ENCODE measurements at places on chromosomes 6 and 20.
A peak's percentile ranks its signal among the peaks of the same experiment; 100 is the strongest.

DNA sequence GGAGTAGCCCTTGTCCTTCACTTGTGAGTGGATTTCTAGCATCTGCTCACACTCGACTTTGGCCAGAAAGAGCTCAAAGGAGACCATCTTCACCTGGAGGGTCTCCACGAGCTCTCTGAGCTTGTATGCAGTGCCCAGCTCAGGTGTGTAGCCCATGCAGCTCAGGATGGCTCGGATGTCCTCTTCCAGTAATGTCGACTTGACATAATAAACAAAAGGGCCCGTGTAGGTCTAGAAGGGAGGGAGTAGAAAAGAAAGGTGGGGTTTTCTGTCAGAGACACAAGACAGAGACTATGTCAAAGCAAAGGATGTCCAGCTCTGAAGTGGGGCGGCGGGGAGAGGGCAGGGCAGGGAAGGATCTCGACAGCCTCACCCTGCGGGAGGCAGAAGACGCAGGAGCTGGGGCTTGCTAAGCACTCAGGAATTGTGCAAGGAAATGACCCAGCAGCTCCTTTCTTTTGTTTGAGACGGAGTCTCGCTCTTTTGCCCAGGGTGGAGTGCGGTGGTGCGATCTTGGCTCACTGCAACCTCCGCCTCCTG is 8.6 kb downstream of the SPATA2 start:
- no peak for DNase-seq

- no peak for DNase-seq
Observed at GRCh38 chr6:105078386-105078708, 101.5 kb downstream of the POPDC3 start.

DNA sequence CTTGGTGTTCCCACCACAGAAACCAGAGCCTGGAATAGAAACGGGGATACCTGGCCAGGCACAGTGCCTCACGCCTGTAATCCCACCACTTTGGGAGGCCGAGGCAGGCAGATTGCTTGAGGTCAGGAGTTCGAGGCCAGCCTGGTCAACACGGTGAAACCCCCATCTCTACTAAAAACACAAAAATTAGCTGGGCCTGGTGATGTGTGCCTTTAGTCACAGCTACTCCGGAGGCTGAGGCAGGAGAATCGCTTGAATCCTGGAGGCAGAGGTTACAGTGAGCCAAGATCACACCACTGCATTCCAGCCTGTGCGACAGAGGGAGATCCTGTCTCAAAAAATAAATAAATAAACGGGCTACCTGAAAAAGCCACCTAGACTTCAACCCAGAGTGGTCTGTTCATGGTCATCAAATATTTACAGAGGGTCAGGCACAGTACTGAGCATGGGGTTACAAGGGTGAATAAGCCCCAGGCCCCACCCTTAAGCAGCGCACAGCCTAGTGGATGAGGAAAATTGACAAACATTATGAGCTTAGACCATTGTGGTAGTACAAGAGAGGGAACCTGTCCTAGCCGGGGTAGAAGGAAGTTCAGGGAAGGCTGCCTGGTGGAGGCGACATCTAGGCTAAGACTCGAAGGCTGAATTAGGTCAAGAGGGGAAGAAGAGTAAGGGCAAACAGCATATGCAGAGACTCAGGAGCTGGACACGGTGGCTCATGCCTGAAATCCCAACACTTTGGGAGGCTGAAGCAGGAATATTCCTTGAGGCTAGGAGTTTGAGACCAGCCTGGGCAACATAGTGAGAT is 7.2 kb upstream of the PCIF1 start:
- no peak for DNase-seq

DNA sequence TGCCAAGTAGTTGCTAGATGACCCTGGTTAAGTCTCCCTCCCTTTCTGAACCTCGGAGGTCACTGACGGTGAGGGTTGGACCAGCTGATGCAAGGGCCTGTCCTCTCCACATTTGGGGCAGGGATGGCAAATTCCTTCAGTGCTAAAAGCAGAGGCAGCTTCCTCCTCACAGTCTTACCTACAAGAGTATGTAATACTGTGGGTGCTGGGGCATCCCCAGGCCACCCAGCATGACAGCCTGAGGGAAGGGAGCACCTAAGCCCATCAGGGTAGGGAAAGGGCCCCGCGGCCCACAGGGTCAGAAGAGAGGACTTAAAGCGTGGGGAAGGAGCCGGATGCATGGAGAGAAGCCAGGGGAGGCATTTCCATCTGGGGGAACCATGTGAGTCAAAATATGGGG is 38.0 kb downstream of the TGM3 start:
- no peak for DNase-seq

- no peak for DNase-seq
Observed at GRCh38 chr6:113288409-113288808, 568.7 kb upstream of the MARCKS start.

- DNase-seq = no peak
Observed at GRCh38 chr6:62721408-62721807, 435.4 kb upstream of the KHDRBS2 start.

DNA sequence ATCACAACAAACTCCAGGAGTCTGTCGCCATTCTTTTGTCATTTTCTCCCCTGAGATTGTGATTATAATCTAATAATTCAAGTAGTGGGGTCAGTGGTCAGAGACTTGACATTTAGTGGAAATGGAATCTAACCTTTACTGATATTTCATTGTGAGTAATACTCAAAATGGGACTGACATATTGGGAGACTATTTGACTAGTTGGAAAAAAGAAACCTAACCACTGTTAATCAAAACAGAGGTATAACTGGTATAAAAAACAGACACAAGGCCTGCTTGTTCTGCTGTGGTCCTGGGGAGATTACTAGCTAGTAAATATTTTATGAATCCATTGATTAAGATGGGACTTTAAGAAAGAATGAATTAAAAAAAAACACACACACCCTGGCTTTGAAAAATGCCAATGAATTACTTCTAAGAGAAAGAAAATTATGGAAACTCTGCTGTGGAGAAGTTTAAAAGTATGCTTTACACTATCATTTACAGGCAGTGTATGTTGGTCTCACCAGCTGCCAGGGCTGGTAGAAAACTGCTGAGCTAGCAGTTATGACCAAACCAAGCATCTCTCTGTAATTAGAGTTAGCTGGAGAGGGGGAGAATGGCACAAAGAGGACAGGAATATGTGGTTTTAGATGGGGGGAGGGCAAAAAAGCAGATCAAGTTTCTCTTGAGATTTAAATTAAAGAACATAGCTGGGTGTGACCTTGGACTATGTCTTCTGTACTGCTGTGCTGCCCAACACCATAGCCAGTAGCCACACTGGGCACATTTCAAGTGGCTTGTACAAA is 103.7 kb downstream of the FYN start:
- DNase-seq = no peak

DNA sequence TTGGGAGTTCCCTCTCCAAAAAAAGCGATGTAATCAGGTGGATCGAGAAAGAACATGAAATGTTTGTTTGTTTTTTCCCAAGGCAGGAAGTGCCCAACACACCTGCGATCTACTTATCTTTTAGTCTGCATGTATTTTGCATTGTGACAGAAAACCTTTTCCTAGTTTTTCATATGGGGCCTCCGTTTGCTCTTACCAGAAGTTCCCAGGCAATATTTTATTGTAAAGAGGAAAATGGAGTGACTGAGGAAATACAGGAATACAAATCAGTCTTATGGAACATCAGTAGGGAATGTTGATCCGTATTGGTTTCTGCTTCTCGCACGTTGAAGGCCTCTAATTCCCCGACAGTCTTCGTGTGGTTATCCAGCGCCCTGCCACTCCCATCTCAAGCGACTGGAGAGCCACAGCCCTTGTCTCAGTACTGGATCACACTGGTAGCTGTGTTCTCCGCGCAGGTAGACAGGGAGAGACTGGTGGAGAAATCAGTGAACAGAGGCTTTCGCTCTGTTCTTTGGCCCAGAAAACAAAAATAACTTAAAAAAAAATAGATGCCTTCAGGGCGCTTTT is 107.4 kb downstream of the TRIM27 start:
- no peak for DNase-seq

GRCh38 chr20:56002908-56003800 is 2.2 kb downstream of the CBLN4 start:
- no peak for DNase-seq

DNA sequence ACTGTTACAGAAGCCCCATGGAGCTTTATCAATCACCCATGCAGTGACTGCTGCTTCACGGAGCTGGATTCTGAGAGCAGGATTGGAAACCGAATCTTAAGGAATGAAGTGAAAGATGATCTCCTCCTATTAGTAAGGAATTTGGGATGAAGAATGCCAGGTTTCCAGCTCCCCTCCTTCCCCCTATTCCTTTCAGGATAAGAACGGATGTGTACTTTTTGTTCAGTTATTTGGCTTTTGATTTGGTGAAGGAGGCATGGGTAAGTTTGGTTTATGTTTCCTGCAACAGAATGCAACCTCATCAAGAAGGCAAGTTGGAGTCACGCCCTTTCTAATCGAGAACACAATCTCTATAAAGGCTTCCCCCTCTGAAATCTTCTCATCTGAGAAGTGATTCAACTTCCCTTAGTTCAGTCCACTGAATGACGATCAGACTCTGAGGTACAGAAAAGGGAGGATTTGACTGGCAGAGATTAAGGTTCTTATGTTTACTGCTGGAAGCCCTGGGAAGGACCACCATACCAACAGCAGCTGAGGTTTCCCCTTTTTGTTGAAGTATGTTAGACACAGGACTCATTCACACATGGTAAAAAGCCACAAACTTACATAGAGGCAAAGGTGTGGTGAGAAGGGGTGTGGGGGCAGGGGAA is 5.5 kb downstream of the ELMO2 start:
- DNase-seq = no peak

- DNase-seq = no peak
Observed at GRCh38 chr20:5720696-5721095, 29.5 kb upstream of the SHLD1 start.

GRCh38 chr6:158680481-158680880 is 30.6 kb downstream of the SYTL3 start:
- DNase-seq = no peak

GRCh38 chr20:40282541-40282940 is 406.5 kb downstream of the MAFB start:
- no peak for DNase-seq

GRCh38 chr20:24378661-24379483 is 90.6 kb upstream of the SYNDIG1 start:
- no peak for DNase-seq

GRCh38 chr6:37547564-37548061 is 47.9 kb upstream of the CCDC167 start:
- peak; percentile 7 for DNase-seq

DNA sequence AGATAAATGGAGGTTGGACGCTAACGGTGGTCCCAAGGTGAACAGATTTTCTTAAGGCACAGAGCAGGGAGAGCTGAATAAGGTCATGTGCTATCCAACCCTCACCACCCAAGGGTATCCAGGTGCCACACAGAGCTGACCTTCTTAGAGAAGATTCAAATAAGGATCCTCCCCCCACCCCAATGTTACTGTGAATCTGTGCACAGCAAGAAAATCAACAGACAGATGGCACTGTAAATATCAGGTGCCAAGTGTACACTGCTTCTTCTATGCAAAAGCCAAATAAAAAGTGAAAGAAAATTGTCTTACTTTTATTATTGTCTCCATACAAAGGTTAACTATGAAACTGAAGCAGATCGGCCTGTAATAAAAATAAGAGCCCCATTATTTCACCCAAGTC is 96.9 kb downstream of the PAK5 start:
- DNase-seq = no peak

GRCh38 chr6:113276601-113277000 is 580.5 kb upstream of the MARCKS start:
- no peak for DNase-seq

- no peak for DNase-seq
Observed at GRCh38 chr6:111530667-111531066, 47.6 kb upstream of the REV3L start.

DNA sequence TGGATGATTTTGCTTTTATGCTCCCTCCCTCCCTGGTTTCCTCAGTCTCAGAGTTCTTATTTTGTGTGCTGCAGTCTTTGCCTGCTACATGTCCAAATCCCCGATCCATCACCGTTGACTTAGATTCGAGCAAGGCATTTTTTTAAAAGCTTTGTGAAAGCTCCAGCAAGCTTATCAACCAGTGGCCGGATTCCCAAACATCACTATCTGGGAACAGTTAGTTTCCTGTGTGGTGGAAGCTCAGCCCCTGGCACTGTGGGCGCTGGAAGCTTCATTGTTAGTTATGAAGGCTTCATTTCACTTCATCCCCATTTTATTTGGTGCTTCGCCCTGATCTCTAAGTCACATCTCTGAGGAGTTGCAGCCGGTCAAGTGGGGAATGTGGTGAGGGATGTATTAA is 44.7 kb downstream of the DEK start:
- DNase-seq = no peak

GRCh38 chr20:7893014-7893730 is 47.1 kb downstream of the HAO1 start:
- DNase-seq = no peak

DNA sequence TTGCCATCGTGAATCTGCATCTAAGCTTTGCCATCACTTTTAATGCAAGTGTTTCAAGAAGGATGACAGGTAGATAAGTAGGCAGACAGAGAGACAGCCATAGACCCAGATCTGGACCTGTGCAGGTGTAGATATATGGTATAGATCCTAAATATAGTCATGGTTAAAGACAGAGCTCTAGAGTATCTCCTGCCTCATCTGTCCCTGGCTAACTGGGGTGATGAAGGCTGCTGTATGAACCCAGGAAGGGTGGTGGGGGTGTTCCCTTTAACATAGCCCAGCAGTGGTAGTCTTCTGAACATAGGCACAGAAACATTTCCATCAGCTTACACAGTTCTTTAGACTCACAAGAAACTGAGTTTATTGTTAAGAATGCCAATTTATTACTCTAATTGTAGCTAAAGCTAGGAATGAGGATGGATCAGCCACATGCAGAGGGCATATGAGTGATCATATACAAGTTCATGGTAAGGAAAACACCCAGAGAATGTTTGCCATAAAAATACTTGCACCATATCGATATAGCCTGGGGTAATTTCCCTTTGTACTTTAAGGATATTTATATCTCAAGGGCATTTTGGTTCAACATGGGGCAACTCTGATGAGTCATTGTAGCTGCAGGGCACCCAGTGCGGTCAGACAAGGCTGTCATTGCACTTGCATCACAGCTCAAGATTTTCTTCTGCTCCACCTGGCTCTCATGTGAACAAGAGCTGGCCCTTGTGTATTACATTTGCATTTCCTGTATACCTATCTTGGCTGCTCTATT is 587.2 kb downstream of the EPM2A start:
- peak; percentile 35 for DNase-seq

DNA sequence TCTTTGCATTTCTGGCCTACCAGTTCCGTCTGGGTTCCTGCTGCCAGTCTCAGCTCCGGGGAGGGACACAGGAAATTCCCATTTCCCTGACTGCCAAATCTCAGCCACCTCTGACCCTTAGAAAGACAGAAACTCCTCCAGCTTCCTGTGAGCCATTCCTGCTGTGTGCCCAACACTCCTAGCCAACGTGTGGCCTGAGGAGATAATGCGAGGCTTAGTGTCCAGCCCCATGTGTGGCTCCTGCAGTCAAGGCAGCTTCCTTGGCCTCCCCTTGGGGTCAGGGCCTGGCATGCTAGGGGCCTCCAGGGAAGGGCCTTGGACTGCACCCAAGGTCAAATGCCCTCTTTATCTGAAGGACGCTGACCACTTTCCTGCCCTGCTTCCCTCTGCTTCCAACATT is 45.1 kb downstream of the MAFB start:
- DNase-seq = no peak
